ENCODE measurements at places on chromosomes 16 and 17.

DNA sequence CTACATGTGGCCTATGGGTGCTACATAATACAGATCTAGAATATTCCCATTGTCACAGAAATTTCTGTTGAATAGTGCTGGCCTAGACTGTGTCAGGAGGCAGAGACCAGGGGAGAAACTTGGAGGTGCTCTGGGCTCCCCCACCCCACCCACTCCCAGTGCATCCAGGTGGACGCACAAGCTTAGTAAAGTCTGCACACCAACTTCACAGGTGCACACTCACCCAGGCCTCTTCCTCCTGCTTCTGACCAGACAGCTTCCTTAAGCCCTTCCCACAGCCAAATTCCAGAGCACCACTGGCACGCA, 7.6 kb upstream of the CNP start:
- DNase-seq: no peak

DNA sequence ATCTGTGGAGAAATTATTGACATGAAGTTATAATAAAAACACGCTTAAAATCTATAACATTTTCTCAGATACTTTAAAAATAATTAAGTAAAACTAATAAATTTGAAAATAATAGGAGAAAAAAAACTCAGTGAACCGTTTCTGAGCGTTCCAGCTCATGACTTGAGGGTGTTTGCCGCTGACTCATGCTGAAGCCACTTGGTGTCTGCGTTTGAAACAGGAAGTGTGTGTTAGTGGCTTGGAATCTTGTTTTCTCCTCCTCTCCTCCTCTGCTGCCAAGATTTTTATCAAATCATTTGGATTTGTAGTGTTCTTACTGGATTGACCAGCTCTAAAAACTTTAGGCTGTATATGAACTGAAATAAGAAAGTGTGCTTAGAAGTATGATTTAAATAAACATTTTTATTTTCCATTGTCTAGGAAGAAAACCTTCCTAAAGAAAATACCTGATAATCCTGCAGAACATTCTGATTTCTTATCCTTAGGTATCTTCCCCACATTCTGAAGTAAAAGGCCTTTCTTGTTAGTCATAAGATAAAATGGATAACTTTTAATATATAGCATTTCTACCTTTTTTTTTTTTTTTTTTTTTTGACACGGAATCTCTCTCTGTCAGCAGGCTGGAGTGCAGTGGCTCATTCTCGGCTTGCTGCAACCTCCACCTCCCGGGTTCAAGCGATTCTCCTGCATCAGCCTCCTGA, 30.8 kb downstream of the USP10 start:
- peak; percentile 50 for DNase-seq

- DNase-seq: no peak
These were observed at the start of gene KRT23 for GRCh38 chr17:40937384-40937819. Gene KRT23 (minus strand): TSS chr17:40937646. CDS start chr17:40936603, 1,043 bp downstream.

- no peak for DNase-seq
These were observed 245.9 kb upstream of the HSBP1 start for GRCh38 chr16:83561876-83562275.

GRCh38 chr16:13779676-13780075, 140.3 kb upstream of the ERCC4 start:
- DNase-seq: no peak

DNA sequence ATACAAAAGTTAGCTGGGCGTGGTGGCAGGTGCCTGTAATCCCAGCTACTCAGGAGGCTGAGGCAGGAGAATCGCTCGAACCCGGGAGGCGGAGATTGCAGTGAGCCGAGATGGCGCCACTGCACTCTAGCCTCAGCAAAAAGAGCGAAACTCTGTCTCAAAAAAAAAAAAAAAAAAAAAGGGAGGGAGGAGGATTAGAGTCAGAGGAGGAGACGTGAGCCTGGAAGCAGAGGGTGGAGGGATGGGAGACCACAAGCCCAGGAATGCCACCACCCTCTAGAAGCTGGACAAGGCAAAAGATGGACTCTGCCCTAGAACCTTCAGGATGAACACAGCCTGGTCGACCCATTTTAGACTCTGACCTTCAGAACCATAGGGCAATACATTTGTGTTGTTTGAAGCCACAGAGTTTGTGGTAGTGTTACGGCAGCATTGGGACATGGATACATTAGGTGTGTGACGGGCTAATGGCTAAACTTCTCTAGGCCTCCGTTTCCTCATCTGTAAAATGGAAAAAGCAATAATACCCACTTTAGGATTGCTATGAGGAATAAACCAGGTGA, 2.1 kb upstream of the SMIM22 start:
- no peak for DNase-seq

- DNase-seq: peak; percentile 81
These were observed 168.0 kb downstream of the AHSP start for GRCh38 chr16:31695667-31696066.

DNA sequence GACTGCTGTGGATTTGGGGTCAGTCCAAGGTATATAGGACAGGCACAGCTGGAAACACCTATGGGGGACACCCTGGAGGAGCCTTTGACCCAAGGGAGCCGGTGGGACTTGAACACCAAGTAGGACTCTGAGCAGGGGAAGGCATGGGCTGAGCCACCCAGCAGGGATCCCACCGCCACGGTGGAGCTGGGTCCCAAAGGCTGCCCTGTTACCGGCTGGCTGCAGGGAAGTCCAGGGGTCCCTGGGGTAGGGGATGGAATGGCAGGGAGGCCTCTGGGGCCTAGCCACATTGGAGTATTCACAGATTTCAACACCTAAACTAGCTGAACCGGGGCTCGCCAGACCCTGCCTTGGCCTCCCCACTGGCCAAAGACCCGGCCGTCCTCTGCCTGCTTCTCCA, 39.7 kb upstream of the CREBBP start:
- DNase-seq: no peak

GRCh38 chr16:81821436-81822128, 42.5 kb downstream of the PLCG2 start:
- no peak for DNase-seq

GRCh38 chr16:77594799-77595596, 127.3 kb upstream of the NUDT7 start:
- DNase-seq: no peak

DNA sequence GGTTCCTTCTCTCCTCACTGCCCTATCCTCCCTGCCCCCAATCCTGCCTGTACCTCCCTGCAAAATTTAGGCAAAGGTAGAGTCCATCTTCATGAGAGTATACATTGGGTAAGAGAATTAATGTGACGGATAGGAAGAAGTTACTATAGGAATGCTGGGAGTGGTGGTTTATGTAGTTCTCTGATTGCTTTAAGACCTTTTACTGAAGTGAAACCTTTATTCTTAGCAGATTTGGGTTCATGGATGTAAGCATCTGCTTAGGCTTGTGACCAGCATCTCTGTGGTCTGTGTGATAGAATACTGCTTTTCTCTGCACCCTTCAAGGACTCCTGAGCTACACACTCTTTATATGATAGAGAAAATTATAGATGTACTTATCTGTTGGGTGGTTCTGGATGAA, 127.3 kb downstream of the PRKCA start:
- no peak for DNase-seq

DNA sequence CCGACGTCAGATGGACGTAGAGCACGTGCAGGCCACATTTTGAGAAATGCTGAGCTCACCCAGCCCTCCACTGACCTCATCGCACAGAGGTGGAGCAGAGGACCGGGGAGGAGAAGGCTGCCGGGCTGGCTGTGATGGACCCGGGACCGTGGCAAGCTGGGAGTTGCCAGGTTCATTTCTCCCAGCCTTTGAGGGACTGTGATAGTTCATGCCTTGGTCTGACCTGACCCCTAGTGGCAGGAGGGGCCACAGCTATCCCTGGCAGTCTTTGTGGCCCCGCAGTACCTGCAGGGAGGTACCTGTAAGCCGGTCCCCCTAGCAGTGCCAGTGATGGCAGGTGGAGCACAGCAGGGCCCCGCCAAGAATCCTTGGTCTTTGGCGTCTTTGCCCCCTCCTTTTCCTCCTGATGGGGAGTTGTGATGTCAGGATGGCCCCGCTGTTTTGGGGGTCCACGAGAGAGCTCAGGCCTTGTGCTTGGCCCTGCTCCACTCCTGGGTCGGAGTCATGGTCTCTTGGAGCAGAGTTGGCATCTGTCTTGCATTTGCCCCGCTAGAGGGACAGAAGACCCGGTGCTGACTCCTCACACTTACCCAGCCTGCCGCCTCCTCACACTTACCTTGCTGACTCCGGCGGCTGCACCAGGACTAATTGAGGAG, 50.4 kb downstream of the OR1D5 start:
- DNase-seq: peak; percentile 36

- no peak for DNase-seq
These were observed 576.1 kb downstream of the CDH11 start for GRCh38 chr16:64545768-64546167.

- DNase-seq: no peak
These were observed 398.9 kb downstream of the PMP22 start for GRCh38 chr17:14866266-14866665.

GRCh38 chr17:4474093-4474492, 24.6 kb upstream of the SPNS2 start:
- DNase-seq: no peak

DNA sequence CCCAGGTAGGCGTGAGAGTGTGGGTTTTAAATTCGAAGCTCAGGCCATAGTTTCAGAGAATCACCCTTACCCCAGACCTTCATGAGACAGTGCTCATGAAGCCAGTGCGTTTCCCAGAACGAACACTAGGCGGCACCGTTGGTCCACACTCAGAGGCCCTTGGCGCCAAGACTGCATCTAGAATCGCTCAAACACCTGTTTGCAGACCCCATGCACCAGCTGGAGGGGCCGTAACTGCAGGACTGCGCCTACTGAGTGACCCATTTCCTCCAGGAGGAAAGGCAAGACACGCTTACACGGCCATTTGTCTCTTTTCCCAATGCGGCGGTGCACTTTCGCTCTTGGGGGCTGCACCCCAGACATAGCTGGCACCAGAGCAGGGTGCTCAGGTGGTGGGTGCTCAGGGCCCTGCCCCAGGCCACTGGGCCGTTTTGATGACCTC, 34.0 kb downstream of the ADGRG5 start:
- DNase-seq: peak; percentile 79

DNA sequence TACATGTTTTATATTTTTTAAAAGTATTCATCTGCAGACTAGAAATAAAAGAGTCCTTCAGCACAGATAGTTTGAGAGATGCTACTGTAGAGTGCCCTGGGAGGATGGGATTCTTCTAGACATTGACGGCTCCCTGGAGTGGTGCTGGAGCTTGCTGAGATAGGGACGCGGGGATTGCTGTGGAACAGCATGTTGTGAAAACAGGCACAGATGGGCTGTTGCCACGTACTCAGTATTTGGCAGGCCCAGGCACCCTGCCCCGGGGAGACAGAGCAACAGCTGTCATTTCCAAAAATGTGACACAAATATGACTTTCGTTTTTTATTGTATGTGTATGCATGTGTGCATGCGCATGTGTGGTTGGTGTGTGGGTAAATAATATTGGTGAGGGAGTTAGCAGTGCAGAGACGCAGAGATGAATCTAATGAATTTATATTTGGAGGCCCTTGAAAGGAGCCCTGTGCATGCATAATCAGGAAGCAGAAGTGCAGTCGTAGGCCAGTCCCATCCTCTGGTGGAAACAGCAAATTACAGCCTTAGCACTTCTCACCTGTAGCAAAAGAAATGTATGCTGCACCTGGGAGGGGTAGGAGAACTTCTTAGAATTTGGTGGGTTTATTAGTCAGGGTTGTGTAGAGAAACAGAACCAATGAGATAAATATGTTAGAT, 6.2 kb upstream of the ABCA8 start:
- no peak for DNase-seq

GRCh38 chr16:28192806-28193529, 18.8 kb downstream of the XPO6 start:
- peak; percentile 82 for DNase-seq

DNA sequence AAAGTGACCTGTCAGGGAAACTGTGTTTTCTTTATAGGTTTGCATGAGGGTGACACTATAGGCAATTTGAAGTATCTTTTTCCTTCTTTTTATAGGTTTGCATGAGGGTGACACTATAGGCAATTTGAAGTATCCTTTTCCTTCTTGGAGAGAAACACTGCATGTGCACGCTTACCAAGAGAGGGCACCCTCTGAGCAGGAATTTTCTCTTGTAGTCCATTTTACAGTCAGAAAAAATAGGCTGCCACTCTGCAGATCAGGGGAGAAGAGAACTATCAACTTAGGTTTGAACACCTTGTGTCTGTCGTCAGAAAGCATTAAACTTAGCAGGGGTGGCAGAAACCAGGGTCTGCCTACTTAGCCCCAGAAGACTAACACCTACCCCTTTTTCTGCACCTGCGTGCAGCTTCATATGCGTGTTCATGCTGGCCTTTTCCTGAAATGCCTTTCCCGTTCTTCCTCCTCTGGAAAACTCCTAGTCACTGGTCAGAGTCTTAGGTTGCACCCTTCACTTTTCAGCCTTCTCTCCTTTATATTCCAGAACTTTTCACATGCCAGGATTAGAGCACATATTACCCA, 16.4 kb upstream of the SMIM36 start:
- DNase-seq: no peak

GRCh38 chr16:85785927-85786326, 13.4 kb downstream of the EMC8 start:
- no peak for DNase-seq

DNA sequence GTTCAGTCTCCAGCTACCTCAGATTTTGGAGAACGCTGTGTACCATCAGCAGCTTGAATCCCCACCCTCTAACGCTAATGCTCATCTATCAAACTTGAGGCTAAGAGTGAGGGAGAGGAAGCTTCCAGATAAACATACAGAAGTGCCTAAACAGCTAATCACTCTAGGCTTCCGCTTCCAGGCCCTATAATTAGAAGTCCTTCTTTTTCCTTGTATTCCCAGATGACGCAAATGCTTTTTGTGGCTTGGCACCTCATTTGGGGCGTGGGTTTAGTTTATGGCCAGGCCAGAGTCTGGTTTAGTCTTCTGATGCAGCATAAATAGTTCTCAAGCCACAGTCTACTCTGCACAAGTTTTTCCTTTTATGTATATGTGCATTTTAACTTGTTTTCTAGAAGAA, 263.4 kb downstream of the BCAS3 start:
- no peak for DNase-seq

DNA sequence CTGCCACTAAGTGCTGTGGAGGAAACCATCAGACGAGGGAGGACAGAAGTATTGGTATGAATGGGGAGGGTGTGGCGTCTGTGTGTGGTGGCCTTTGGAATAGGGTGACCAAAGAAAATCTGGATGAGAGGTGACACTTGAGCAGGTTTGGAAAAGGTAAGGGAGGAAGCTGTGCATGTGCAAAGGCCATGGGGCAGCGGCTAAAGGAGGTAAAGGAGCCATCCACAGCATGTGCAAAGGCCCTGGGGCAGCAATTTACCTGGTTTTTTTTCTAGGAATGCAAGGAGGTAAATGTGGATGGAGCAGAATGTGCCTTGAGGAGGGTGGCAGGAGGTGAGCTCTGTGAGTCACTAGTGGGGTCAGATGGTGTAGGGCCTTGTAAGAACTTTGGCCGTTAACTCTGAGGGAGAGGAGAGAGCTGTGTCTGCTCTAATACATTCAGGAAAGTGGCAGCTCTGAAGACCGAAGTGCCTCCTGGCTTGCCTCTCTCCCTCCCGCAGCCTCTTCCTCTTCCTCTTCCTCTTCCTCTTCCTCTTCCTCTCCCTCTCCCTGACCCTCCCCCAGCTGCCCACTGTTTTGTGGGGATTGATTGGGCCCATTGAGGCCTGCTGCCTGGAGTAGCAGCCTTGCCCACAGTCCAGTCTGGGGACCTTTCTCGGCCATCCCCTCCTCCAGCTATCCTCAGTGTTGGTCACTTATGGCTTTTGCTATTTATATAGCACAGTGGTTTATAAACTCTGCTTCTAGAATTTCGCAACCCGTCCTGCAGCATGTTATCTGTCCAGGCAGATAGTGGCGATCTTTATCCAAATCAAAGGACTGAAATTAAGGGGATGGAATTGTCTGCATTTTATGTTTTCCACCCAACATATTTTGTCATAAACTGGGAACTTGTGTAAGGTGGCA, 38.7 kb downstream of the CMIP start:
- DNase-seq: no peak
